ENCODE measurements at places on chromosomes 1 and 21.

DNA sequence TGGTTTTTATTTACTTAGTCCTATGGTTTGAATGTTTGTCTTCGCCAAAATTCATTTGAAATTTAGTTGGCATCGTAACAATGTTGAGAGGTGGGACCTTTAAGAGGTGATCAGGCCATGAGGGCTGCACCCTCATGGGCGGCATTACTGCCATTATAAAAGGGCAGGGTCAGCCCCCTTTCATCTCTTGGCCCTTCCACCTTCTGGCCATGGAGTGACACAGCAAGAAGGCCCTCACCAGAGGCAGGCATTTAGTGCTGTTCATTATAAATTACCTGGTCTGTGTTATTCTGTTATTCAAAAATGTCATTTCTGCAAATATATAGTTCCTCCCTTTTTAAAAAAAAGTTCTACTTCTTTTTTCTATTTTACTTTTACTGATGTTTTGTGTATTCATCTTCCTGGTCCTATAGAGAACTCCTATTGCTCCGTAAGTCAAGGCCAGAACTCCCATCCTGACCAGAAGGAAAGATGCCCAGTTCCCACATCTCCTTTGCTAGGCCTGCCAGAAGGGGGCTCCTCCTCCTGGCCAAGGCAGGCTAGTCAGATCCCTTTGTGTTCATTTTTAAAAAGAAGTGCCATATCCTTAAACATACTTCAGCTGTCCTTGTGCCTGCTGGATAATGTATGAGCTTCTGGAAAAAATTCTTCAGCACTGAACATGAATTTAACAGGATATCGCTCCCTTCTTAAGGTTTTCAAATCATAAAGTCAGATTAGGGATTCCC, 10.0 kb upstream of the LBR start:
- no peak for DNase-seq

DNA sequence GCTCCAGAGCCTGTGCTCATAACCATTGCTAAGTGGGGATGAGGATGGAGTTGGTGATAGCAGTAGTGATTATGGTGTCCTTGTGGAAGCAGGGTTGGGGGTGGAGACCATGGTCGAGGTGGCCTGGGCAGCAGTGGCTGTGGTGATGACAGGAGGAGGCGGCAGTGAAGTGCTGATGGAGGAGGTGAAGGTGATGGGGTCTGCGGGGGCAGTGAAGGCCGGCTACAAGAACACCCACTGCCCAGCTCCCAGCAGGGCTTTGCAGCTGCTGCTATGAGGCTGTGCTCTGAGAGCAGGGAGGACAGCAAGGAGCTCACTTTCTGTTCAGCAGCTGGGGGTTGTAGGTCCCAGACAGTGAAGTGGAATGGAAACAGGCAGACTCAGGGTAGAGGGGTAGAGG, 15.6 kb upstream of the DMBX1 start:
- no peak for DNase-seq

GRCh38 chr21:43882952-43883545, 18.0 kb downstream of the AGPAT3 start:
- DNase-seq: no peak

DNA sequence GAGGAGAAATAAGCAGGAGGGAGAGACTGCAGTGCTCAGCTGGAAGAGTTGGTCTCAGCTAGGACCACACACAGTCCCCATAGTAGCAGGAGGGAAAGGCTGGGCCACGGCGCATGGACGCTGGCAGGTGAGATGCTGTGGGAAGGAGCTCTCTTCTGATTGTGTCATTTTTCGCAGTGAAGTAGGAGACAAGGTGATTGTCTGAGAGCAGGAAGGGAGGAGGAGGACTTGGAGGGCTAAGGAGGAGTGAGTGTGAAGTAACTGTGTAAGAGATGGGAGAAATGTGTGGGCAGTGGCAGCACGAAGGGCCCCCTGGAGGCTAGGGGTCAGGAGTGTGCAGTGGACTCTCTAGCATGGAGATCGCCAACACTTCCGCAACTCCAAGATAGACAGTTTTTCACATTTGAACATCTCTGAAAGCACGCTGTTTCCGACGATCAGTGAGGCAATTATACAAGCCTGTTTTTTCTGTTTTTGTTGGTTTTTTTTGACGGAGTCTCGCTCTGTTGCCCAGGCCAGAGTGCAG, 26.4 kb upstream of the KCNC4 start:
- DNase-seq: no peak

DNA sequence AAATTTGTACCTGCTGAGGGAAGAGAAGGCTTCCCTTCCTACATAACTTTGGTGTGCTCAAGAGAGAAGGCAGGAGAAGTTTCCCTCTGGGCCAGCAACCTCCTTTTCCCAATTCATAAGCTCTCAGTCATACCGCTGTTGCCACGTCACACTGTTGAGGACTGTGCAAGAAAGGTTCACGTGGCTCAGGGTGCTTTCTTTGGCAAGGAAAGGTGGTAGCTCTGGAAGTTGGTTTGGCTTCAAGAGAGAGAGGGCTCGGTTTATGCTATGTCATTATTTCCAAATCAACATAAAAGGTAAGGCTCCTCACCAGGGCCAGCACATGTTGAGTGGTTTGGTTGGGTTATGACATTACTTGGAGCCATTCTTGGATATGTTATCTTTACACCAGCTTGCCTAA, 77.3 kb downstream of the TNFSF18 start:
- DNase-seq: no peak

- no peak for DNase-seq
Observed at GRCh38 chr1:107139833-107140702, 771 bp upstream of the NTNG1 start.

- no peak for DNase-seq
Observed at GRCh38 chr21:35491114-35491513, 442.0 kb upstream of the RUNX1 start.

GRCh38 chr1:77063118-77063517, 156.1 kb downstream of the PIGK start:
- no peak for DNase-seq

DNA sequence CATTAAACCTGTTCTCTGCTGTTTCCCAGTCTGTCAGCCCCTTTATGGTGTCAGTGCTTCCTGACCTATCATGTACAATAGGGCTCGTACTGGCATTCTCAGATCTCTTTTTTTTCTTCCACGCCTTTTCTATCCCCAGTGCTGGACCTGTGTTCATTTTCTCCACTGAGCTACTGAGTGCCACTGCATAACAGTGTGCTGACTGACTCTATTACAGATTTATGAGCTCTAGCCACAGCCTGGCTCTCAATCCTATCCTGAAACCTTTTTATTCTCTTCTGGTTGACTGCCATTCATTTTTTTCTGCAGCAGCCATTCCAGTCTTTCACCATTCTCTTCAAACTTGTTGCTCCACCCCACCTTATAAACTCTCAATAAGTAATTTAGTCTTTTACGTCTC, 59.6 kb upstream of the MACF1 start:
- DNase-seq: no peak

GRCh38 chr1:199319341-199319740, 680.5 kb downstream of the PTPRC start:
- no peak for DNase-seq

DNA sequence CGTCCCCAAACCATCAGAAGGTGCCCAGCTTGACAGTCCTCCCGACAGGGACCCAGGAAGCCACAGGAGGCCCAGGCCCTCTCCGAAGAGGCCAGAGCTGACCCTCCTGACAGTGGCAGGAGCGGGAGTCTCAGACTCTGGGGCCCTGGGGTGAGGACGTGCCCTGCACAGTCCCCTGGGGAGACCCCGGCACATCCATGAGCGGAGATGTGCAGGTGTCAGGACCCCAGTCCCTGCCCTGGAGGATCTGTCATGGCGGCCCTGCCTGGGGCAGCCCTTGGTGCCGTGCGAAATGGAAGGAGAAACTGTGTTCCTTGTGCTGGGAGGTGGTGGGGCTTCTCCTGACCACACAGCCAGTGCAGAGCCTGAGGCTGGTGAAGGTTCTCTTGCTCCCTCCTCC, 55.8 kb downstream of the OBSCN start:
- no peak for DNase-seq

DNA sequence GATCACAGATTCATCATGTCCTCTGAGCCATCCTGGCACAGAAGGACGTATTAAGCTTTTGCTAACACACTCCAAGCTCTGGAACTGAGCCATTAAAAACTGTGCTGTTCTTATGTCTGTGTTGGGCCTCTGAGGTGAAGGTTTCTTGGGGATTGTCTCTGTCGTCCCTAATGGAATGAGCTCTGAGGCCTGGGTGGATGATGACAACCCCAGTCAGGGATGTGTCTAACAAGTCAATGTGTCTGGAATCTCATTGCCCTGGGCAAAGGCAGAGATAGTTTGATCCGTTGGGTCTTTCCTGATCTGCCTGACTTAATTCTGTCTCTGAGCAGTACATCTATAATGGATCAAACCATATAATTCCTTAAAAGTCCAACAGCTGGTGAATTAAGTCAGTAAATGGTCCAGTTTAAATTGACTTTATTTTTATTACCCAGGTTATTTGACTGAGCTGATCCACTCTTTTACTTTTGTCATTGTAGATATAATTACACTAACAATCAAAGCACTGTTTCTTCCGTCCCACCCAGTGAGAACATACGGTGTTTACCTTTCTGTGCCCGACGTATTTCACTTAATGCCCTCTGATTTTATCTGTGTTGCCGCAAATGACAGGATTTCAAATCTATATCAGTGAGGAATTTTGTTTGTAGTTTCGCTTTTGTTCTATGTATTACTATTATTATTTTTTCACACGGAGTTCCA, 38.8 kb upstream of the OR2B11 start:
- DNase-seq: no peak

DNA sequence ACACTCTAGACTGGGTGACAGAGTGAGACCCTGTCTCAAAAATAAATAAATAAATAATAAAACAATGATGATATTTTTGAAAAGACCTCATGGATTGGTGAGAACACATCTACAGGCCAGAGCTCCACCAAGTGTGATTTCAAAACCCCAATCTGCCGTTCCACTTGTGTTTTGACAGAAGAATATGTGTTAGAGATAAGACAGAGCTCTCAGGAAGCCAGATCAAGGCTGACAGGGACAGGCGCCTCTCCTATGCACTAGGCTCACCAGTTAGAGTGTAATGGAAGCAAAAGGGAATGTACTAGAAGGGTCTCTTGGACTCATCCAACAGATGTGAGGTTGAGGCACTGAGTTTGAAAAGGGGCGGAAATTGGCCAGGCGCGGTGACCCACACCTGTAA, 110.7 kb upstream of the ERRFI1 start:
- no peak for DNase-seq

GRCh38 chr1:44970317-44970716, 16.1 kb downstream of the EIF2B3 start:
- no peak for DNase-seq

DNA sequence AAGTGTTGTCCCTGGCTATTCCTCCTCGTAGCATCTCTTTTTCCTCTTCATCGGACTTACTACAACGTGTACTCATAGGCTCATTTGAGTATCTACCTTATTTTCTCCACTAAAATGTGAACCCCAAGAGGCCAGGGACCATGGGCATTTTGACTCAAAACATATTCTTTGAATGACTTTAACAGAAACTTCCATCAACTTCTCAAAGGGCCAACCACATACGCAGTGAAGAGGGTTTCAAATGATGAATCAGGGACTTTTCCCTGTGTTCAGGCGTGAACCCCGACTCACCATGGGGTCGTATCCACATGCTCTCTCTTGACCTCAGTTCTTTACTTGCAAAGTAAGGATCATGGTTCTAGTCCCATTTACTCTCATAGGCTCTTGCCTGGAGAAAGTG, 20.2 kb upstream of the GPR137B start:
- no peak for DNase-seq

DNA sequence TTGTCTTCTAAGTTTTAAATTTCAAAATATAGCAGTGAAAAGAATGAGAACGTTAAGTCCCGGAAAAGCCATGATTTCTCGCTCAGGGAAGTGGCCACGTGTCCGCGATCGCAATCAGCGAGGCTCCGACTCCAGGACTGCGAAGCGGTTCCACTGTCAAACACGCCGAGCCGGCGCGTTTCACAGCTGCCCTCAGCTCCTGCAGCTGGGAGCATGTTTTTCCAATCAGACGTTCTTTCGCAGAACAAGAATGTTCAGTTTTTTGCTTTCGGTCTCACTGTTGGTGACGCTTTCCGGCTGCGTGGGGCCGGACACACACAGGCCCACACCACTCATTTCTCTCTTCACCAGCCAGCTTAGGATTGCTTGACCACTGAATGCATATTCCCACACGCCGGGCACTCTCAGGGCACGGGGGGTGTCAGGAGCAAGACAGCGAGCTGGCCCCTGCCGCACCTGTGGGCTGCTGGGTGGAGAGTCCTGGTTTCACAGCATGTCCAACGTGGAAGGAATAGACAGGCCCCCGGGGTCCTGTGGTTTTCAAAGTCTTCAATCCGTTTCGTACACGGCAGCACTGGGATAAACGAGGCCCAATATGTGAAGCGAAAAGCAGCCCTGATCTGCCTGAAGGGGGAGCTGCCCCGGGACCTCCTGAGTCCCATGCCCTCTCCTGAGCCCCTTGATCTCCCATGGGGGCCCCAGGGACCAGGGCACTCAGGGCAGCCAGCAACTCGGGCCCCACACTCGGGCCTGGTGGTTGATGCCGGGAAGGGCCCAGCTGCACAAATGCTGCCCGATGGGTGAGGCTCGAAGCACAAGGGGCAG, 47.3 kb upstream of the COL18A1 start:
- no peak for DNase-seq

- no peak for DNase-seq
Observed at GRCh38 chr1:208423526-208423925, 179.3 kb upstream of the PLXNA2 start.

DNA sequence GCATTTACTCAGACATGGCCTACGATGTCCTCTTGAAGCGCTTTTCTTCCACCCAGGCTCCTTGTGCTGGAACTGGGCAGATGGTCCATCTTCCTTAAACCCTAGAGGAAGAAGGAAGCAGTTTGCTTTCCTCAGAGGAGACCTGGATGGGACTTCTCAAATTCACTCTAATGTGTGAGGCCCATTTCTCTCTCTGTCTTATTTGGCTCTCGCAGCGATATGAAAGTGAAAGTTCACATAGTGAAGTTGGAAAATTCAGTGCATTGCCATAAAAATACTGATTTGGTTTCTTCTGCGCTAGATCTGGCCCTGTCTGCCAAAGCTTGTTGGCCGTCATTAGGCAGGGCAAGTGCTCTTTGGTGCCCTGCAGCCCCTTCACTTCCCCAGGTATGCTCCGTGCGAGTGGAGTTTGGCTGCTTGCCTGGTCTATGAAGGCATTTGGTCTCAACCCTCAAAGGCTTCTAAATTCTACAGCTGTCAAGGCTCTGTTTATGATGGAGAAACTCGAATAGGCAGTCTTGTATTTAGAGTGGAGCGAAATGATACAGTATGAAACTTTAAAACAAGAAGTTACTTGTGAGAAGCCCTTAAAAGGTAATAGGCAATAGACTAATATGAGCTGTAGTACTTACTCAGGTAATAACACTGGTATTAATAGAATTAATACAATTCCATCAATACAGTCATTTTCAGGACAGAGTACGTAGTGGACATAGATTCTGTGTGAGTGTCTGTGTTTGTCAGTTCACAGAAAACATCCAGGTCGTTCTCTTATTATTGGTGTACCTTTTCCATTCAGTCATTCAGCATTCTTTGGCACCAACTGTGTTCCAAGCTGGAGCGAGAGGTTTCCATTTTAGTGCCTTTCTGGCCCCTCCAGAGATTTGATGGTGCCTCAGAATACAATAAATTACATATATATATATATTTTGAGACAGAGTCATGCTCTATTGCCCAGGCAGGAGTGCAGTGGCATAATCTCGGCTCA, 20.5 kb downstream of the SZRD1 start:
- no peak for DNase-seq

GRCh38 chr1:91697416-91697815, 188.5 kb downstream of the TGFBR3 start:
- DNase-seq: peak; percentile 30
